ENCODE measurements at places on chromosomes 3 and 15.

DNA sequence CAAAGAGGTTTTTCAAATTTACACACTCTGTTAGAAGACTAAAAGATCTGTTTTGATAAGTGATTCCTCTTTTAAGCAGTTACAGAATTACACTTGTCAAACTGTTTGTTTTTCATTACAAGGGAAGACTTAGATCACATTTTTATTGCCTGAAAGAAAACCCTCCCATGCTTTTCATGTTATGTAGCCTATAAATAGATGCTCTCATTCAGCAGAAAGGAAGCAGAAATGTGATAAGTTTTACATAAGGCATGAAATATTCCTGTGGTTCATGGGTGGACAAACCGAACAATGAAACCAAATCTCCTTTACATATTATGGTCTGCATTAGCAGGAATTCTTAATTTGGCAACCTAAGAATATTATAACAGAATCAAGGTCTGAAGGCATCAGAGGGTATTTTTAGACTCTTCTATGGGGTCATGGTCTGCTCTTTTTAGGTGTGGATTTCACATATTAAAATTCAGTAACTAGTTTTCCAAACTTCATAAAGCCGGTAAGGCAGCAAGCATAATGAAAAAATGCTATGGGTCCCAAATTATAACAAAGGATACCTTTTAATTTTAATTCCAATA is 37.3 kb upstream of the FXR1 start:
- no peak for DNase-seq

DNA sequence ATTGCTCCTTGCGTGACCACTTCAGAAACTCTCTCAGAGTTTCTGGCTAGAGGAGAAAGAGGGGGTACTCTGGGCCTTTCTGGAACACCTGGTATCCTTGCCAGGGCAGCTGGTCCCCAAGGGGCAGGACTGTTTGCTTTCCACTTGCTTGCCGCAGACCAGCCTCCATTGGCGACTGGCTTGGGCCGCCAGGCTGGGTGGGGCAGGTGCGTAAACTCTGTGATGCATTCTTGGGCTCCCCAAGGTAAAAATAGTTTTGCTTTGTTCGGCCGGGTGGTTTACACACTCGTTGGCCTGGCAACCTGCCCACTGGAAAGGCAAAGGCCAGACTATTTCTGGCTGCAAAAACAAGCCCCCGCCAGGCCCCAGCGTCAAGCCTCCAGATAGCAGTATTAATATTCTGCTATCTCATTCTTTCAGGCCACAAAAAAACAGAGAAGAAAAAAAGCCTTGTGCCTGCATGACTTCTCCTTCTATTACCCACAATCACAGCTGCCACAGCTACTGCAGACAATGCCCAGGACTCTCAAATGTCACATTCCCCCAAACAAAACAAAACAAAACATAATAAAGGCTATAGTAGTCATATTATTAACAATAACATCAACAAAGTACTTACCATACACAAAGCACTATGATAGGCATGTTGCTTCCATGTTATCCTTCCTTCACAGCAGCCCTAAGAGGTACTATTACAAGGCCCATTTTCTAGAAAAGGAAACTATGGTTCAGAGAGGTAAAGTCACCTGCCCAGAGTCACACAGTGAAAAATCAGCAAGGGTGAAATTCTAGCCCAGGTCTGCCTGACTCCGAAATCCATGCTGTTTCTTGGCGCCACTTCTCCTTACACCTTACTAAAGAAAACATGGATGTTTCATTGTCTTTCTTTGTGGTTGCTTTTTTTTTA is 14.0 kb upstream of the SSUH2 start:
- DNase-seq = no peak

- no peak for DNase-seq
Measured at GRCh38 chr3:59957150-59957549, 907.3 kb upstream of the CFAP20DC start.

DNA sequence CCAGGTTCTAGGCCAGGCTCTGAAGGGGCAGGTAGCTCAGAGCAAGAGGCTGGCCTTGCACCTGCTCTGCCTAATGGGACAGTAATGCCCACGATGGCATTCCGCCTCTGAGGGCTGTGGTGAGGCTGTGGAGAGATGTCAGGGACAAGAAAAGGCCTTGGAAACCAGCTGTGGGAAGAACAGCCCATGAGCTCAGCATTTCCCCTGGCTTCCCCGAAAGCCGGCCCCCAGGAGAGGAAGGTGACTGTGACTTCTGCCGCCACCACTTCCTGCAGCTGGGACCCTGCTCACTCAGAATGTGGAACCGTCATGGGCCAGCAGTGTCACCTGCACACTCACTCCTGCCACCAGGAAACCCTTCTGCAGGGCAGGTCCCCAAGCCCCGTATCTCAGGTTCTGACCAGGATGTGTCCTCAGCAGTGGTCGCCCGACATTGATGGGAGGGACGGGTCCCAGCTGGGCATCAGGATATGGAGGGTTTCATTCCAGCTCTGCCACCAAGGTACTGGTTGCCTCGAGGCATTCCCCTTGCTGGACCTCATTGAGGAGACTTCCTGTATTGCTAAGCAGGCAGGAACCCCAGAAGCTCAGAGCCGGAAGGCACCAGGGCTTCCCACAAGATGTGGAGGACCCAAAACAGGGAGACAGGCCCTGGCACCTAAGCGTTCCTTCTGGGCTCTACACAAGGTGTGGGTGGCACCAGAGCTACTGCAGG is 30.7 kb downstream of the SEMA7A start:
- DNase-seq = no peak

- no peak for DNase-seq
Measured at GRCh38 chr3:52388933-52389332, 56.0 kb downstream of the SEMA3G start.

- DNase-seq = no peak
Measured at GRCh38 chr3:137217733-137218132, 259.9 kb downstream of the IL20RB start.

DNA sequence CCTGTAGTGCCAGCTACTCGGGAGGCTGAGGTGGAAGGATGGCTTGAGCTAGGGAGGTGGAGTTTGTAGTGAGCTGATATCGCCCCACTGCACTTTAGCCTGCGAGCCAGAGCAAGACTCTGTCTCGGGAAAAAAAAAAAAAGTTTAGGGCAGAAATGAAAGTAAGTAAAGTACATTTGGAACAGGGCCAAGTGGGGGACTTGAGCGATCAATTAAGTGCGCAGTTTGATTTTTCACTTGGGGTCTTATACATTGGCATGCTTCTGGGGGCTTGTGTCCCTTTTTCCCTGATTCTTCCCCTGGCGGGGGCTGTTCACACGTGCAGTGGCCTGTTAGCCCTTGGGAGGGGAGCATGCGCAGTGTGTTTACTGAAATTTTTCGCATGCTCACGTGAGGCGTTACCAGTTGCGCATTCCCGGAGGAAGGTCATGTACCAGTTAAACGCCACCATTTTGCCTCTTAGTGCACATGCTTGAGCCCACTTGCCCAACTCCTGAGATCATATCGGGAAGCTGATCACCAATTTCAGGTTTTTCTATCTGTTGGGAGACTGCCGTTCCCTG is 42.0 kb downstream of the GALNT15 start:
- no peak for DNase-seq

- DNase-seq = no peak
Measured at GRCh38 chr3:133901083-133901482, 5.4 kb upstream of the RAB6B start.

- no peak for DNase-seq
Measured at GRCh38 chr3:122629763-122630162, 50.9 kb upstream of the PARP14 start.

DNA sequence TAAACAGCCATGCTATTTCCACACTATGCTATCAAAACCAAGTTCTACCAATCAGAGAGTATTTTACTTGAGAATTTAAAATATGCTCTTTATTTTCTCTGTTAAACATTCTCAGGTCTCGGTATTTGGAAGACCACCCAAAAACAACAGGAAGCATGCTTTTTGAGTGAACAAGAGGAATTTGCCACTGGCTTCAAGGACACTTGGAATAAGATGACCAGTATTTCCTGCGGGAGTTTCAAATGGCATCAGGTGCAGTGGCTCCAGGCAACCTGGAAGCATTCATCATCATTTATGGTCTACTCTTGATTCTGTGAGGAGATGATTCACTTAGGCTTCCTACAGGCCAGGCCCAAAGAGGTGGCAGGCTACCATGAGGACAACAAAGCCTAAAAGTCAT is 305.7 kb upstream of the ATP11B start:
- DNase-seq = no peak

GRCh38 chr3:152359385-152360248 is 90.9 kb downstream of the MBNL1 start:
- no peak for DNase-seq

DNA sequence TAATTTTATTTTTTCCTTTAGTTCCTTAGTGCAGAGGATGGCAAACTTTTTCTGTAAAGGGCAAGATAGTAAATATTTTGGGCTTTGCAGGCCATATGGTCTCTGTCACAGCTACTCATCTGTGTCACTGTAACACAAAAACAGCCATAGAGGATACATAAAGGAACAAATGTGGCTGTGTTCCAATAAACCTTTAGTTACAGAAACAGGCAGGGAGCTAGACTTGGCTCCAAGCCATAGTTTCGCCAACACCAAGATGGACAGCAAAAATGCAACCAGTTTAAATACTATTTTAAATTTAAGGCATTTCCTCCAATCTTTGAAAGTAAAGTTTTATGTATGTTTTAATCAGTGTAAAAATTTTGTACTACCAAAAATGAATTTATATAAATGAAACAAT is 753.4 kb downstream of the FHIT start:
- no peak for DNase-seq

- DNase-seq = no peak
Measured at GRCh38 chr15:91801836-91802534, 51.5 kb upstream of the SLCO3A1 start.

- no peak for DNase-seq
Measured at GRCh38 chr15:65246026-65246714, 34.9 kb upstream of the CILP start.

DNA sequence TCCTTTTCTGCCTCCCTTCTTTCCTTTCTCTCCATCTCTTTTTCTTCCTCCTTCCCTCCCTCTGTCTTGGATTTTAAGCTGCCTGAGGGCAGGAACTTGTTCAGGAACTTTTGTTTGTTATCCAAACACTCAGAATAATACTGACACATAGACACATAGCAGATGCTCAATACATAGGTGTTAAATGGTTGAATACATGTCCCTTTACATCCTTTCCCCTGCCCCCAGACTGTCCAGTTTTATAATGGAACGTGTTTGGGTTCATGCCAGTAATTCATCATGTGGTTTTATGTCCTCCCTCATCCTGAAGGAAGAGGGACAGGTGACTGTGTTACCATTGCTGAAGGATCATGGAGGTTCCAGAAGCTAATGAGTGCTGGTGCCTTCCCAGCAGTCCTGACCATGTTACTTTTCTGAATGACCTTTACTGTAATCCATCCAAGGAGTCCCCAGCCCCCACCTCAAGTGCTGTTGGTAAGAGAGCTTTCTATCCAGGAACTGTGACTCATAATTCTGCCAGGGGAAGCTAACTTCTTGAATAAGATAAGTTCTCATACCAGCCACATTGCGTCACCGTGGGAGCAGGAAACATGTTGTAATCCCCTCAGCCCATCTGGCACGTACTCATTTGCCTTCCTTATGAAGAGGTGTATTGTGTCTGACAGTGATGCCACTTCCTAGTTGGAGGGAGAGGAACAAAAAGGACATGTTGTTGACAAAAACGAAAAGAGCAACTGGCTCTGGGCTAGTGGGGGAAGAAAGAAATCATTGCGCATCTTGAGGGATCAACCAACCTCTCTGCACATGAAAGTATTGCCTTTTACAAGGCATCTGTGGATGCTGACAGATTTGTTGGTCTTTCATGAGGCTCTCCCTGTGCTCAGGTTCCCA is 52.4 kb downstream of the IL1RAP start:
- peak; percentile 64 for DNase-seq

- DNase-seq = no peak
Measured at GRCh38 chr3:105456017-105456416, 89.3 kb downstream of the ALCAM start.

- DNase-seq = peak; percentile 63
Measured at GRCh38 chr15:26889298-26889898, 22.5 kb downstream of the GABRA5 start.

- DNase-seq = no peak
Measured at GRCh38 chr3:54668236-54668635, 259.6 kb downstream of the LRTM1 start.

DNA sequence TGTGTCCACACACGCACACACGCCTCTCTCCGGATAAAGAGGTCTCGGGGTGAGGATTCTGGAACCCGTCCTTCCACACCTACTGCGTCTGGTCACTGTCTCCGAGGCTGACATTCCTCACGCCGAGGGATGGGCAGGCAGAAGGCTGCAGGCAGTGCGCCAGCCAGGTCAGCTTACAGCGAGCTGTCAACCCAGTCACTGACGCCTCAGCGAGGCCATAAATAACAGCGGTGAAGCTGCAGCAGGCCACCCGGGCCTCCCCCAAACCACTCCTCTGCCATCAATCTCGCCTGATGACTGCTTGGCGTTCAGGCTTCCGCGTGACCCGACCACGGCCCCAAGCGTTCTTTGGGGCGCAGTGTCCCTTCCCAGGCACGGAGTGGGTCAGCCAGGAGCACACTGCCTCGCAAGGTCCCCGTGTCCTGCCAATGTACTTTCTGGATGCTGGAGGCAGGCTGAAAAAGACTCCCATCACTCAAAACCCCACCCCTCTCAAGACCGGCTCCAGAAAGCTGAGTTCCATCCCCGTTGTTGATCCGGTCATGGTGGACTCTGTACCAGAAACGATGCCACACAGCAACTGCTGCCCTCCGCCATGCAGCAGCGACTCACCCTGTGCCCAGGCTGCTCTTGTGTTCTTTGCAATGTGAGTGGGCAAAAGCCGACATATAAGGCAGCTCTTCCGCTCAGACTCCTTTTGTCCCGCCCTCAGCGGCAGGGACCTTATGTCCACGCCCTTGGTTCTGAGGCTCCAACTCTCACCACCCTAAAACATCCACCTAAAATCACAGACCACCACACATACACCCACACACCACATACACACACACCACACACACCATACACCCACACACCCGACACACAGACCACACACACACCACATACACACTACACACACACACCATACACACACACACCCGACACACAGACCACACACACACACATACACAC is 27.1 kb downstream of the CPN2 start:
- DNase-seq = peak; percentile 80

GRCh38 chr15:64574301-64575017 is 114.1 kb downstream of the ZNF609 start:
- DNase-seq = no peak

GRCh38 chr3:74631351-74632140 is 17.1 kb upstream of the CNTN3 start:
- no peak for DNase-seq

DNA sequence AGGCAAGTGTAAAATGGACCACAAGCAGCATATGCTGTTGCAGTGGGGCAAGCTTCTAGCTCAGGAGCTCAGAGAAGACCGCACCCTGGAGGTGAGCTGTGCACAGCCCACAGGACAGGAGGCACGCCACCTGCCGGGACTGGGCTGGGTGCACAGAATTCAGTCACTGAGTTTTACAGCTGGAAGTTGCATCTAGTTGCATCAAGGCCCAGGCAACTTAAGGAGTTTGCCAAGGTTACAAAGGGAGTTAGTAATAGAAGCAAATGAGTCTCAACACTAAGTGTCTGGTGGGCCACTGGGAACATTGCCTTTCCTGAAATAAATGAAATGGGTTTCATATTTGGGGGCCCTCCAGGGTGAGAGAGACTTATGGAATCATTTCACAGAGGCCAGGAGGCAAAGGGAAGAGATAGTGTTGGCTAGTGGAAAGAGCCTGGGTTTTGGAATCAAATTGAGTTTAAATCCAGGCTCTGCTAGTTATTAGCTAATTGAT is 36.0 kb upstream of the TIMP4 start:
- peak; percentile 82 for DNase-seq
